ENCODE measurements at places on chromosomes 5 and 9.

DNA sequence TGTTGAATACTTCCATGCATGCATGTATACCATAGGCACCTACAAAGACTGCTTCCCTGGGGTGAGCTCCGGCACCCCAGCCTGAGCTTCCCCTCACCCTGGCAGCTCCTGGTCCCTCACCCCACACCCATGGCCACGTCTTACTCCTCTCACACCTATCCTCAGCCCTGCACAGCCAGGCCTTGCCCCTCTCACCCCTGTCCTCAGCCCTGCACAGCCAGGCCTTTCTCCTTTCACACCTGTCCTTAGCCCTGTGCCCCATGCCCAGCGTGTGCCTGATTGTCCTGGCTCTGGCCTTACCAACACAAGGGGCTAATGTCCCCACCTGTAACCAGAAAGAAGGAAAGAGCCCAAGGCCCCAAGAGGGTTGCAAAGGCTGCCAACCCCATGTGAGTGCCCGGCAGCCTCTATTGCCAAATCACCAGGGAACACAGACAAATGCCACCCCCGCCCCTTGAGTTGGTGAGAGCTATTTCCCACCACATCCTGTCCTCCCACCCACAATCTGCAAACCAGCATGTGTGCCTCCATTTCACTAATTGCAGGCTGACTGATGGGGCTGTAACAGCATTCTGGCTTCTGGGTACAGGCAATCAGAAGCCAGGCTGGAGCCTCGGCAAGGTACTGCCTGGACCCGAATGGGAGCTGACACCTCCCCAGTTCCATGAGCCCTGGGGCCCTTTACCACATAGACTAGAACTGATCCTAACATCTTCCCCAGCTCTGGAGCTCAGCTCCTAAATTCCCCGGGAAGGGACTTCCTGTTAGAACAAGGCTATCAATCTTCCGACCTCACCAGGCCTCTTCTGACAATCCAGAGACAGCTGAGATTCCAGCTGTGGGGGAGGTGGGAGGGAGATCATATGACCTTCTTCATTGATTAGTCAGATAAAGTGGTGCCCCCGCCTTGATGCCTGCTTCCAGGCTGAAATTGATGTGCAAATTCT is 78.2 kb downstream of the FAM114A2 start:
- H3K36me3 ChIP-seq = peaks cover 7% of the 10 kb centered on the region
- peak; percentile 27 for DNase-seq
- H3K4me3 ChIP-seq = peak overlapping the region; percentile 58

DNA sequence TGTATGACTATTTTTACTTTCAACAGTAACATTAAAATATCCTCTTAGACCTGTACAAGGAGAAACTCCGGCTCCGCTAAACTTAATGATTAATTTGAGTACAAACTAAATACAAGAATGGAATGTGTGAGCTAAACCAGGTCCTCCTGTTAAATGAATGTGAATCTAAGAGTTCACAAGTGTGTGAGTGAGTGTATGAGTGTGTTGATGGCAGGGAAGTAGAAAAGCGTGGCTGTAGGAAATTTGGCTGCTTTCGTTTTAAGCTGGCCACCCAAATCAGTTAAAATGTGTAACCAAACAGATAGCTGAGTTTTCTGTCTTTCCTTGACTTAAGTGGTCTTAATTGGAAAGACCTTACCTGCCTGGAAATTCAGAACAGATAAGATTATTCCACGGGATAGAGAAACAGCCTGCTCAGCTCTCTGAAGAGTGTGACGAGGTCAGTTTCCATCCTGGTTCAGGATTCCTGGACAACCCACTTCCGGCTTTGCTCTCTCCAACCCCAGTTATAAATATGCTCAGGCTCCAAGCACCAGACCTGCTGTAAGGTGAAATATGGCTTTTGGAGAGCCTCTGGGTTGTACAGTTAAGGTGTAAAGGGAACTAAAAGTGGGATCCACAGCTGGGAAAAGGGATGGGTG is 908.6 kb upstream of the EDIL3 start:
- no peaks in the 10 kb centered on the region for H3K27me3 ChIP-seq
- H3K36me3 ChIP-seq = no peaks in the 10 kb centered on the region
- H3K27ac ChIP-seq = no peak overlapping the region
- no peak overlapping the region for H3K4me3 ChIP-seq

DNA sequence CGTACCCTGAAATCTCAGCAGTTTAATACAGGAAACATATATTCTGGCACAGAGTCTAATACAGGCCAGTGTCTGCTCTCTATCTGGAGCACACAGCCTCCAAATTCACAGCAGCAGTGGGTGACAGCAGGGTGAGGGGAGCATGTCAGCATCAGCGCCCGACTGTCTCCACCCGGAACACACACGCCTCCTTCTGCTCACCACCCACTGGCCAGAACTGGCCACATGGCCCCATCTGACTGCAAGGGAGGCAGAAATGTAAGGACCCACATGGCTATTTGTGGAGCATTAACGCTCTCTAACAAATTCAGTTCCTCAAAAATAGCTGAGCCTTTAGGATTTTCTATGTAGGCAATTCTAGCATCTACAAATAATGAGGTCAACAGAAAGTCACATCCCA is 24.6 kb downstream of the UBE2QL1 start:
- no peaks in the 10 kb centered on the region for H3K36me3 ChIP-seq
- peaks cover 48% of the 10 kb centered on the region for H3K27me3 ChIP-seq
- H3K4me3 ChIP-seq = no peak overlapping the region
- no peak overlapping the region for H3K27ac ChIP-seq

GRCh38 chr9:95735701-95736100 is 139.8 kb upstream of the ERCC6L2 start:
- peaks cover 9% of the 10 kb centered on the region for H3K27me3 ChIP-seq
- no peaks in the 10 kb centered on the region for H3K36me3 ChIP-seq
- H3K4me3 ChIP-seq = no peak overlapping the region
- H3K27ac ChIP-seq = no peak overlapping the region
- H3K4me1 ChIP-seq = no peaks in the 10 kb centered on the region

DNA sequence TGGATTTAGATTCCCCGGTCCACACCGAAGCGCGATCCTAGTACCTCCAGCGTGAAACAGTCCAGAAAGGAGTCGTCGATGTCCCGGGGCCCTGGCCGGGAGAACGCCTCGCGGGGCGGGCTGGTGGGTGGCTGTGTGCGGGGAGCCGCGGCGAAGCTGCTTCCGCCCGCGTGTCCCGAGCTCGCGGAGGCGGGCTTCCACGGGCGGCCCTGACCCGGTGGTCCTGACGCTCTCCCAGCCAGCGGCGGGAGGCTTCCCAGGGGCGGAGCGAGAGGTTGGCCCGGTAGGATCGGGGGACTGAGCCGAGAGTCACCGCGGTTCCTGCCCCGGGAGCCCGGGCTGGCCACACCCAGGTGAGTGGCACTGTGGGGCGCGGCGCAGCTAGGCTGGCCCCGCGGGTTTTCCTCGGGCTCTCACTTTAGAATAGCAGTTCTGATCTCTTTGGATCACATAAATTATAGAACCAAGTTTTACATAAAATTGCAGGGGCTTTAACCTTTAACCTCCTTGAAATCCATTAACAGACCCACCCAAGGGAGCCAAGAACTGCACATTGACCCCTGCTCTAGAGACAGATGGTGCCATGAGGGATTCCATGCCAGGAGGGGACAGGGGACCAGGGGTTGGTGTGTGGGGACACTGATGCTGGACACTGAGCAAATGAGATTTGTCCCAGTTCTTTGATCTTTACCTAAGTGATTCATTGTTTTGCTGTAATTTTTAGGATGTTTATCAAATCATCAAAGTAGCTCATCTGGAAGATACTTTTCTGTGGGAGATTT is 29.2 kb upstream of the IL31RA start:
- H3K4me1 ChIP-seq = peaks cover 3% of the 10 kb centered on the region
- H3K27me3 ChIP-seq = peaks cover 73% of the 10 kb centered on the region
- H3K27ac ChIP-seq = no peak overlapping the region
- peaks cover 5% of the 10 kb centered on the region for H3K36me3 ChIP-seq
- DNase-seq = no peak

GRCh38 chr5:168552146-168552545 is 23.0 kb downstream of the FBLL1 start:
- H3K36me3 ChIP-seq = peaks cover 37% of the 10 kb centered on the region
- peaks cover 10% of the 10 kb centered on the region for H3K4me1 ChIP-seq
- H3K4me3 ChIP-seq = no peak overlapping the region
- no peak for DNase-seq

Data from effector memory CD8-positive, alpha-beta T cell (primary cell).